ENCODE measurements at places on chromosomes 2 and 18.

- no peaks in the 10 kb centered on the region for H3K4me1 ChIP-seq
- no peak overlapping the region for H3K4me3 ChIP-seq
- no peak overlapping the region for H3K27ac ChIP-seq
- no peaks in the 10 kb centered on the region for H3K27me3 ChIP-seq
- DNase-seq: no peak
Measured at GRCh38 chr2:161613161-161613560, 11.1 kb upstream of the SLC4A10 start.

- H3K4me3 ChIP-seq: no peak overlapping the region
- H3K36me3 ChIP-seq: no peaks in the 10 kb centered on the region
- H3K27ac ChIP-seq: no peak overlapping the region
- H3K27me3 ChIP-seq: no peaks in the 10 kb centered on the region
Measured at GRCh38 chr2:219658196-219658846, 30.9 kb downstream of the SLC4A3 start.

- no peak for DNase-seq
- no peaks in the 10 kb centered on the region for H3K4me1 ChIP-seq
- H3K36me3 ChIP-seq: no peaks in the 10 kb centered on the region
- H3K27ac ChIP-seq: no peak overlapping the region
- H3K27me3 ChIP-seq: no peaks in the 10 kb centered on the region
Measured at GRCh38 chr2:102359527-102359926, 3.9 kb downstream of the IL18R1 start.

GRCh38 chr18:49639643-49640391, 78.0 kb downstream of the LIPG start:
- no peak overlapping the region for H3K4me3 ChIP-seq
- H3K36me3 ChIP-seq: no peaks in the 10 kb centered on the region
- no peaks in the 10 kb centered on the region for H3K4me1 ChIP-seq
- no peak overlapping the region for H3K27ac ChIP-seq

- peaks cover 5% of the 10 kb centered on the region for H3K4me1 ChIP-seq
- DNase-seq: no peak
- H3K4me3 ChIP-seq: no peak overlapping the region
- H3K27ac ChIP-seq: no peak overlapping the region
- no peaks in the 10 kb centered on the region for H3K27me3 ChIP-seq
Measured at GRCh38 chr2:43887176-43887575, 48.4 kb downstream of the ABCG8 start.
